Right ventricle myocardium inferior (tissue), 1 donor: ENCODE measurements at places on chromosomes 6 and 20. TPM values are rescaled to one million over a fixed set of nuclear protein-coding genes. Genes with fewer than 3 reads are reported as not detected.

The KHDRBS2 gene
- total RNA-seq, result not detected

The THBD gene
- 17.4 TPM for total RNA-seq

GRCh38 chr6:64520050-64520449 lies 884.4 kb downstream of the PHF3 start:
- no peak for DNase-seq

- no peak for DNase-seq
Observed at GRCh38 chr6:43086022-43086658, 10.0 kb downstream of the PTK7 start.

- no peak for DNase-seq
Observed at GRCh38 chr6:133396233-133396983, 155.3 kb downstream of the EYA4 start.

DNA sequence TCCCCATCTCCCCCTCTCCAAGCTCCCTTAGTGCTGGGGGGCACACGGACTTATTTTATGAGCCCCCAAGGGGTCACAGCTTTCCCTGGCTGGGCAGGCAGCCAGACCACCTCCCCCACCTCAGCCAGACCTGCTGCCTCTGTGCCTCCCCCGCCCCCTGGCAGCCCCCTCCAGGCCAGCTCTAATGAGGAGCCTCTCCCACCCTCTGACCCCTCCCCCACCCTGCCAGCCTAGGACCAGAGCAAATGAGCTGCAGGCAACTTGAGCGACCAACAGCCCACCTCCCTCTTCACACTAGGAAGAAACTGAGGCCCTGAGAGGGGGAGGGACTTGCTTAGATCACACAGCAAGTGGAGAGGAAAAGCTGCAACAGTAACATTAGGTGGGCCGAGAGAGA lies 1.9 kb downstream of the GDF5 start:
- no peak for DNase-seq

The USP49 gene
- 2.0 TPM for total RNA-seq

The MOCS1 gene
- total RNA-seq, result 27.2 TPM

DNA sequence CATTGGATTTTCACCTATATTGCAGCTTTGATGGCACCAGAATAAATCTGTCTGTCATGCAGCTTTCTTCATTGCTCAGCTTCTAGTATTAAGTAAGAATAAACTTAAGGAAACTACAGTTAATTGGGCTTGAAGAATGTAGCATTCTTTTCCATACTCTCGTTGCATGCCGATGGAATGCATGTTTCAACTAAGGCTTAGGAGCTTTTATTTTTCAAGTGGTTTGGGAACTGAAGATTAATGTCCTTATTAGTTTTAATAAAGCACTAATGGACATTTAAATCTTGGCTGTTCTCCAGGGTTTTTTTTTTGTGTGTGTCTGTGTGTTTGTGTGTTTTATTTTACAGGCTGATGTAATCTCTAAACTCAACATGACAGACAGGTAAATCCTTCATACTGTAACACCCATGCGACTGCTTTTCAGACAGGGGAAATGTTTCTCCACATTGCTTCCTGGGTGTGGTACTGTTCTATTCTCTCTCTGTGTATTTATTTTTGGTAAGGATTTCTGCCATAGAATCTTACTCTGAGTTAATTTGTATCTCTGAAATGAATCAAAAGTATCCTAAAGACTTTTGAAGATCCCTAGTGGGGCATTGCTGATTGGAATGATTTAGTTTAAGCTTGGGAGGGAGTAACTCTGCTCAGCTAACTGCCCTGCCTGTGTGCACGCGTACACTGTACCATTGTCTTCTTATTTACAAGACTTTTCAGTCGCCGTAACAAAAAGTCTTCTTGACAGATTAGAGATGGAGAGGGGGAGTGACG lies 38.0 kb downstream of the SLC9A8 start:
- DNase-seq, result no peak

GRCh38 chr20:36303020-36303595 lies 3.0 kb upstream of the DLGAP4 start:
- no peak for DNase-seq

GRCh38 chr6:21185861-21186478 lies 407.6 kb upstream of the SOX4 start:
- DNase-seq, result no peak

DNA sequence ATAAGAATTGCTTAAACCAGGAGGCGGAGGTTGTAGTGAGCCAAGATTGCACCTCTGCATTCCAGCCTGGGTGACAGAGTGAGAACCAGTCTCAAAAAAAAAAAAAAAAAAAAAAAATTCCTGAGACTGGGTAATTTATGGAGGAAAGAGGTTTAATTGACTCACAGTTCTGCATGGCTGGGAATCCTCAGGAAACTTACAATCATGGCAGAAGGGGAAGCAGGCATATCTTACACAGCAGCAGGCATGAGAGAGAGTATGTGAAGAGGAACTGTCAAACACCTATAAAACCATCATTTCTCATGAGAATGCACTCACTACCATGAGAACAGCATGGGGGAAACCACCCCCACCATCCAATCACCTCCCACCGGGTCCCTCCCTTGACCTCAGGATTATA lies 1.8 kb upstream of the FKBP1A start:
- DNase-seq, result no peak

- DNase-seq, result no peak
Observed at GRCh38 chr6:150617062-150617461, 17.4 kb downstream of the PLEKHG1 start.

GRCh38 chr20:53611449-53611894 lies 17.8 kb upstream of the ZNF217 start:
- no peak for DNase-seq

GRCh38 chr20:37727957-37728634 lies 34.3 kb downstream of the CTNNBL1 start:
- no peak for DNase-seq

GRCh38 chr6:53439556-53439955 lies 90.8 kb upstream of the ELOVL5 start:
- DNase-seq, result no peak

DNA sequence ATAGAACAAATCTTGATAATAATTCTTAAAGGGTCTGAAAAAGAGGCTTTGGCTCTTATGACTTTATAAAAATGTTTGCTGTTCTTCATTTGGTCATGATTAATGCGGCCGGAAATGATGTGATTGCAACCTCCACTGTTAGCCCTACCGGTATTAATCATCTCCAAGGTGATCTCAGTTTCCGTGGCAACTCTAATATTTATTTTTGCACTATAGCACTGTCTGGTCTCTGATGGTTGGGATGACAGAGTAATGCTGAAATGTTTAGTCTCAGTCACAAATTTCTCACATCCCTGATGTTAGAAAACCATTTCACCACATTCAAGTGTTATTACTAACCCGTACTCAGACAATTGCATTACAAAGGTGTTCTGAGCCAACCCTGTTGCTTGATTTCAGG lies 87.4 kb downstream of the TMEM200A start:
- no peak for DNase-seq

DNA sequence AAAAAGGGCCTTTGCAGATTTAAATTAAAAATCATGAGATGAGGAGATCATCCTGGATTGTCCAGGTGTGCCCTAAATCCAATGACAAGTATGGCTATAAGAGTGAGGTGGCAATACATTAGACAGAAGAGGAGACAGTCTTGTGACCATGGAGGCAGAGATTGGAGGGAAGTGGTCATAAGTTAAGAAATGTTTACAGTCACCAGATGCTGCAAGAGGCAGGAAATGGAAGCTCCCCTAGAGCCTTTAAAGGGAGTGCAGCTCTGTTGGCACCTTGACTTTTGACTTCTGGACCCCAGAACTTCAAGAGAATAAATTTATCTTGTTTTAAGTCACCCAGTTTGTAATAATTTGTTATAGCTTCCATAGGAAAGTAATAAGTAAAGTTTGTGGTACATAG lies 61.1 kb downstream of the HMGN3 start:
- no peak for DNase-seq

The COL10A1 gene
- total RNA-seq, result not detected

- DNase-seq, result no peak
Observed at GRCh38 chr6:106757267-106757666, 127.9 kb downstream of the QRSL1 start.

DNA sequence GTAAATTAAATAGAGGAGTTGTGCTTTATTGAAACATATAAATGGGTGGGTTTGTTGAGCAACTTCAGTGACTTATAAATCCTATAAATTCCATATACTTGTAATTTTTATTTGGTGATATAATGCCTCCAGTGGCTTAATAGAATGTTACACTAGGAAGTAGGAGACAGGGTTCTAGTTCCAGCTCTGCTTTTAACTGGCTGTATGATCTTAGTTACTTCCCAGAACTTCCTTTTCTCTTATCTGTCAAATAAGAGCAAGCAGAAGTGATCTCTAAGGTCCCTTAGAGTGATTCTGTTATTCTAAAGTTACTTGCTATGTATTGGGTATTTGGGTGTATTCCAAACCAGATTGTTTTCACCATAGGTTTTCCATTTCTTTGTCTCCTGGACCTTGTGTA lies 10.2 kb downstream of the ZSCAN23 start:
- DNase-seq, result no peak

DNA sequence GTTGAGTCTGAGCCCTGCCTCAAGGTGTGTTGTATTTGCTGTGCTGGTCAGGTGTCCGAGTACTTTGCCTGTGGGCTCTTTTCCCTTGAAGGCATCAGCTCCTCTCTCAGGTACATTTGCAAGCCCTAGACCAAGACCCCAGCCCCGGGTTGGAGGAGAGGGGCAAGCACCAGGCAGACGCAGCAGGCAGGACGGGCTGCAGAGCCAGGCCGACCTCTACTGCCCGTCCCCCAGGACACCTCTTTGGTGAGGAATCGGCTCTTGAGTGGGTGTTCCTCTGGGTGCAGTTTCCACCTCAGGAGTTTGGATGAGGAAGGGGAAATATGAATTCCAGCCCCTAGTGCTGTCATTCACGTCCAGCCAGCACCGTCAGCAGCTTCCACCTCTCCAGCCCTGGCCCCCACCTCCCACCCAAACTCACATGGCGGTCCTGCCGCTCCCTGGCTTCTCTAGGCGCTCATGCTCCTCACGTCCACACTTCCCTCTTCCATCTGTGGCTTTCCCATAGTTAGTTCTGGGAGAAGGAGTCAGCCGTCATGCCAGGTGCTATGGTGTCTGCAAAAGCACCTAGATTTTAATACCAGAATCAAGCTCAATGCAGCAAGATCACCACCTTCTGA lies 183.9 kb downstream of the DLL1 start:
- no peak for DNase-seq

The TINAG gene
- not detected for total RNA-seq

The AARS2 gene
- total RNA-seq, result 10.6 TPM

DNA sequence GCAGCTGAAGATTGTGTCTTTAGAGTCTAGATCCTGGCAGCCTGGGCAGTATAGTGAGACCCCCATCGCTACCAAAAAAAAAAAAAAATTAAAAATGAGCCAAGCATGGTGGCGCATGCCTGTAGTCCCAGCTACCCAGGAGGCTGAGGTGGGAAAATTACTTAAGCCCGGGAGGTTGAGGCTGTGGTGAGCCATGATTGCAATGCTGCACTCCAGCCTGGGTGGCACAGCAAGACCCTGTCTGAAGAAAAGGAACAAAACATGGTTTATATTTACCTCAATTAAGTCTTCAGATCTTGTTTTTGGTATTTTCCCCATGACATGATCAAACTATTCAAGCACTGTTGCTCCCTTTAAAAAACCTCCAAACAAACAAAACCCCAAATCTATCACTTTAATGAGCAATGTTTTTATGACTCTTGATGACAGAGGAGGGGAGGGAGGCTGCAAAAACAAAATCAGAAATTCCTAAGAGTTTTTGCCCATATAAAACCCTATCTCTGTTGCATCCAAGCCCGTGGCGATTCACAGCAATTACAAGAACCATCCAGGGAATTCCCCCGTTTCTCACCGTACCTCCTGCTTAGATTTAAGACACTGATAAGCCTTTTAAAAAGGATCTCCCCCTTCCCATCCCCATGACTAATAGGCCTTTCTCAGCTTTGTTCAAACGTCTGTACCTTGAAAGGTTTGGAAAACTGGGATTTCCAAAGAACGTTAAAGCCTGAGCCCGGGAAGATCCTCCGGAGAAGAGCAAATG lies 259.9 kb downstream of the BMP7 start:
- no peak for DNase-seq

The BICRAL gene
- 11.6 TPM for total RNA-seq

- no peak for DNase-seq
Observed at GRCh38 chr20:6740096-6740495, 27.4 kb upstream of the BMP2 start.

DNA sequence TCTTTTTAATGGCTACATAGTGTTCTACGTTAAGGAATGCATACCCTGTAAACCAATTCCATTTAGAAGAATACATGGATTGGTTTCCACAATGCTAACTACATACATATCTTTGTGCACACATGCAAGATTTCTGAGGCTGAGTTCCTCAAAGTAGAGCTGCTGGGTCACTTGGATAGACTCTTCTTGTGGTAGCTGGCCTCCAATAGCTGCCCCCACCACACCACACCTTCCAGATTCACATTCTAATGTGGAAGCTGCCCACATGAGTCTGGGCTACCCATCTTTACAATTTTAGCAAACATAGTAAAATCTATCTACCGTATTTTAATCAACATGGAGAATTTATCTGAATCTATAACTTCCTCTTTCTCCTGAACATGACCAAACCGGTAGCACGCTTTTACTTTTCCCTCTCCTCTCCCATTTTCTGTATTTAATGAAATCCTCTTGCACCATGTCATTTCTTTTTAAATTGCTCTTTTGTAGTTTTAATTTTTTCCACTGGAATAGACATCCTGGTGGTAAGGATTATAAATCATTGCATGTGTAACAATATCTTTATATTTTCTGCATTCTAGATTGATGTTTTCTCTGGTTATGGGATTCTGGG lies 74.7 kb upstream of the CITED2 start:
- DNase-seq, result no peak

The SYNDIG1 gene
- total RNA-seq, result 15.8 TPM

GRCh38 chr20:57693670-57694329 lies 16.0 kb downstream of the PMEPA1 start:
- no peak for DNase-seq

The PERP gene
- total RNA-seq, result 49.1 TPM

DNA sequence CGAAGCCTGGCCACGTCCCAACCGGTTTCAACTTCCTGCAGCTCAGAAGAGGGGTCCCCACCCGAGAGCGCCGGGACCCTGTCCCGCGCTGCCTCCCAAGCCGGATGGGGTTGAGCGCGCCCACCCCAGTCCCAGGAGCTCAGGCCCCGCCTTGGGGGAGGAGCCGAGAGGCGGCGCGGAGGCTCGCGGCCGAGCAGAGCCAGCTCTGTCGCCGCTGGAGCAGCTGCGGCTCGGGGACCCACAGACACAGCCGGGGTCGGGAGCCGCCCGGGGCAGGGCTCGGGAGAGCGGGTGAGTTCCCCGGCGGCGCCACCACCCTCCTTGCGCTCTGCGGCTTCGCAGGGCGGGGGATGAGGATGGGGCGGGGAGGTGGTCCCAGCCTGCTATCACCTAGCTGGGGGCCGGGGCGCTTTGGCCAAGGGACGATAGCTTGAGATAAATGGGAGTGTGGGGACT lies at the start of gene PPP1R16B:
TSS of gene PPP1R16B (plus strand) at position 196 of the 456 bp plus-strand sequence. CDS start 30,229 bp downstream, outside the sequence.
- DNase-seq, result peak; percentile 75

- DNase-seq, result no peak
Observed at GRCh38 chr6:39339868-39340550, 17.5 kb upstream of the KCNK16 start.

The FNDC11 gene
- total RNA-seq, result 0.16 TPM

- DNase-seq, result no peak
Observed at GRCh38 chr6:56944661-56945060, 10.2 kb upstream of the BEND6 start.

The HLA-DRB5 gene
- total RNA-seq, result 21.2 TPM
